ENCODE measurements at places on chromosomes 2 and 18.
A peak's percentile ranks its signal among the peaks of the same experiment; 100 is the strongest.

- DNase-seq: no peak
Observed at GRCh38 chr2:149579972-149580882, 7.3 kb downstream of the MMADHC start.

DNA sequence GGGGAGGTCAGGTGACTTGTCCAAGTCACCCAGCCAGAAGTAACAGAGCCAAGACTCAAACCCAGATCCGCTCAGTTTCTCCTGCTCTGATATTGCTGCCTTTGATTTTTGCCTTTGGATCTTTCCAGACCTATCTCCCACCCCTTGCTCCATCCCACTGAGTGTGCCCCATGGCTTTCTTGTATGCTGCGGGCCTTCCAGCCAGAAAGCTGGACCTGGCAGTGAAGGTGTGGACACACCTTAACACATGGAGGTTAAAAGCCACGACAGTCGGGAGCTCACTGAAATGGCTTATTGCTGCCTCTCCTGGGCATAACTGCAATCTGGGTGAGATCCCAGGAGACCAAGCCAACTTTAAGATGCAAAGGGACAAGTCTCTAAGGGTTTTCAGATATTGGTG lies 86.7 kb downstream of the LONRF2 start:
- no peak for DNase-seq

GRCh38 chr2:178999476-178999875 lies 50.5 kb downstream of the CCDC141 start:
- no peak for DNase-seq

GRCh38 chr2:112204411-112204810 lies 50.4 kb downstream of the ZC3H8 start:
- no peak for DNase-seq

DNA sequence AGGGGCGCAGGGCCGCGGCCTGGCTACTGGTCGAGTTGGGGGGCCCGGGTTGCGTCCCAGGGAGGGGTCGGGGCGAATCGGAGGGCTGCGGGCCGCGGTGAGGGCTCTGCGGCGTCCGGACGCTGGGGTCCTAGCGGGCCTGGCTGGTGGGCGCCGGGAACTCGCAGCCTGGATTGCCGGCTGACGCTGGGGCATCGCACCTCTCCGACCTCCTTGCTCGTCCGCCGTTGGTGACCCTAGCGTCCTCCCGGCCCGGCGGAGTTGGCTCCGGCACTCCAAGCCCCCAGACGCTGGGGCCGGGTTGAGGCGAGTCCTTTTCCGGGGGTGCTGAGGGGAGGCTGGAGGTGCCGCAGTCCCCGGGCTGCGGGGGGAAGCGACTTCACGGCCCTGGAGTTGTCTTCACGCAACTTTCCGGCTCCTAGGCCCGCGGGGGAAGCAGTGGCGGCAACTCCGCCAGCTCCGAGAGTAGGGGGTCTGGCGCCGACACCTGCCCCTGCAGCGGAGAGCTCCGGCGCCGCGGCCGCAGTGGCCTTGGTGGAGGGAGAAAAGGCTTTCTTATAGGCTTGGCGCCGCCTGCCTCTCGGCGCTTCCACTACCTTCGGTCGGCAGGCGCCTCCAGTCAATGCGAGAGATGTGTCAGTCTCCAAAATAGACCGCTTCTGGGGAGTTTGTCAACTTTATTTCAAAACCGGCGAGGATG lies 70.3 kb downstream of the HAUS1 start:
- DNase-seq: no peak

- no peak for DNase-seq
Observed at GRCh38 chr2:60073201-60073600, 480.3 kb downstream of the BCL11A start.

DNA sequence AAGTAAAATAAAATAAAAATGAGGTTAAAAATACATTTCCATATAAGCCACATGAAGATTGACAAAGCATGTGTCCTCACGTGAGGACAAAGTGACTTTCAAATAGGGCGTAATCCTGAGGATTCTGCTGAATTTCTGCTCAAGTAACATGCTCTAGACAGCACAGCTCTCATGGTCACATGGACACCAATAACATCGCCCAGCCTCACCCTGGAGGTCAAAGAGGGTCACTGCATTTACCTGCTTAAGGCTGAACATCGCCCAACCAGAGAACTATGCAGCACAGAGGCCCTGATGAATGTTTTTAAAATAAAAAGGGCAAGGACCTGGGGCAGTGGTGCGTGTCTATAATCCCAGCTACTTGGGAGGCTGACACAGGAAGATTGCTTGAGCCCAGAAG lies 30.2 kb downstream of the TGFBRAP1 start:
- no peak for DNase-seq

- DNase-seq: peak; percentile 24
Observed at GRCh38 chr2:134207589-134208209, 46.2 kb upstream of the MGAT5 start.

- DNase-seq: no peak
Observed at GRCh38 chr2:151052850-151053660, 208.6 kb downstream of the RBM43 start.

- no peak for DNase-seq
Observed at GRCh38 chr2:11387843-11388242, 43.4 kb upstream of the ROCK2 start.

- DNase-seq: no peak
Observed at GRCh38 chr2:78411303-78411702, 614.2 kb upstream of the REG3G start.

DNA sequence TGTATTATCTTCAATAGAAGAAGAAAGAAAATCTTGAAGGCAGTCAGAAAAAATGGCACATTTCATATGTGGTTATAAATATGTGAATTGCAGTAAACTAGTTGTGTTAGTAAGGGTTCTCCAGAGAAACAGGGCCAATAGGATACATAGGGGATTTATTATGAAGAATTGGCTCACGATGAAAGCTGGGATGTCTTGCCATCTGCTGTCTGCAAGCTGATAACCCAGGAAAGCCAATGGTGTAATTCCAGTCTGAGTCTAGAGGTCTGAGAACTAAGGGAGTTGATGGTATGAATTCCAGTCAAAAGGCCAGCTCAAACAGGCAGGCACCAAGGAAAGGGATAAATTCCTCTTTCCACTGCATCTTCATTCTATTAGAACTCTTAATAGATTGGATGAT lies 362.4 kb downstream of the KCNJ3 start:
- no peak for DNase-seq

DNA sequence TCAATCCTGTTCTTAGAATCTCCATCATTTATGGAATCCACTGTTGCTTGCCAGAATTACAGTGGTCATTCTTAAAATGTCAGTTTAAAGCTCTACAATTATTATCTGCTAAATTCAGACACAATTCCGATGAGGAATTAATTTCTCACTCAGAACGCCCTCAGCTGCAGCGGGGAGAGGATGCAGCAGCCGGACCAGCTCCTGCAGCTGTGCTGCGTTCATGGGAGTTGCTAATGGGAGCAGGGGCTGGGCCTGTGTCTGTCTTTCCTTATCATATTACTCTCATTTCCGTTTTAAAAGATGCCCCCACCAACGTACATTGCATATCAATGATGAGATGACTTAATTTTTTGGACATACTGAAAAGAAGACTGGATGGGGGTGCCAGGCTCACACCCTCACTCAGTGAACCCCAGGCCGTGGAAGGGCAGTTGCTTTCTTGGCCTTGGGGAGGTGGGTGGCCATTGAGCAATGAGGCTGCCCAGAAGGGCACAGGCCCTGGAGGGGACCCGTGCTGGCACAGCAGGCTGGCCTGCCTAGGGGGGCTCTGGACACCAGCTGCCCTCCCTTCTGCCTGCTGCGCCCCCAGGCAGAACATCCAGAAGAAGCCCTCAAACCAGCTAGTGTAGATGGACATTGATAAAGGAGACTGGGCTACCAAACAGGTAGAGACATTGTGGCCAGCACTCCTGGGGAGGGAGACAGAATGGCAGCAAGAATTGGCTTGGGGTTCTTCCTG lies 503.6 kb upstream of the MYT1L start:
- DNase-seq: no peak

DNA sequence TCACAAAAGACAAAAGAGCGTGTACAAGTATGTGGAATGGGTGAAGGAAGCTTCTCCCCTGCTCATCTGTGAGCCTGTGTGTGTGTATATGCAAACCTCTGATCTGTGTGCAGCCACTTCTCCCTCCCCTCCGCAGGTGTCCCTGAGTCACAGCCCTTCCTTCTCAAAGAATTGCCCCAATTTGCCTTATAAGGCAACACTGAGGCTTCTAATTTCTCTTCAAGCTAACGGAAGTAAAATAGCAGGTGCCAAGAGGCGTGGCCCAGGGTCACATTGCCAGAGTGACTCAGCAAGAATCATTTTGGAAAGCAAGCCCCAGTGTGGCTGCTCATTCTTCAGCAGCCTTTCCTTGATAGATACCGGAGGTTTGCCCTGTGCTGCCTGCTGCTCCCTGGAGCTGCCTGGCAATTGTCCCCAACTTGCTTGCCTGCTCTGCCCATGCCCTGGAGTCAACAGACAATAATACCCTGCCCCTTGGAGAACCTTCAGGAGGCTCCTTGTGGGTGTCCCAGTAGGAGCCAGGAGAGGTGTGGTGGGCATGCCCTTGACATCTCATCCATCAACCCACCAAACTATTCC lies 37.3 kb upstream of the BMP10 start:
- DNase-seq: peak; percentile 76

DNA sequence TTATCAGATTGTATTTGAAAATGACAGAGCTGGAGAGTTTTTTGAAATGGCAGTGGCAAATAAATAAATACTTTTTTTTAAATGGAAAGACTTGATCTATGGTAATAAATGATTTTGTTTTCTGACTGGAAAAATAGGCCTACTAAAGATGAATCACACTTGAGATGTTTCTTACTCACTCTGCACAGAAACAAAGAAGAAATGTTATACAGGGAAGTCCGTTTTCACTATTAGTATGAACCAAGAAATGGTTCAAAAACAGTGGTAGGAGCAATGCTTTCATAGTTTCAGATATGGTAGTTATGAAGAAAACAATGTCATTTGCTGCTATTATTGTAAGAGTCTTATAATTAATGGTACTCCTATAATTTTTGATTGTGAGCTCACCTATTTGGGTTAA lies 30.9 kb downstream of the CD28 start:
- DNase-seq: no peak

DNA sequence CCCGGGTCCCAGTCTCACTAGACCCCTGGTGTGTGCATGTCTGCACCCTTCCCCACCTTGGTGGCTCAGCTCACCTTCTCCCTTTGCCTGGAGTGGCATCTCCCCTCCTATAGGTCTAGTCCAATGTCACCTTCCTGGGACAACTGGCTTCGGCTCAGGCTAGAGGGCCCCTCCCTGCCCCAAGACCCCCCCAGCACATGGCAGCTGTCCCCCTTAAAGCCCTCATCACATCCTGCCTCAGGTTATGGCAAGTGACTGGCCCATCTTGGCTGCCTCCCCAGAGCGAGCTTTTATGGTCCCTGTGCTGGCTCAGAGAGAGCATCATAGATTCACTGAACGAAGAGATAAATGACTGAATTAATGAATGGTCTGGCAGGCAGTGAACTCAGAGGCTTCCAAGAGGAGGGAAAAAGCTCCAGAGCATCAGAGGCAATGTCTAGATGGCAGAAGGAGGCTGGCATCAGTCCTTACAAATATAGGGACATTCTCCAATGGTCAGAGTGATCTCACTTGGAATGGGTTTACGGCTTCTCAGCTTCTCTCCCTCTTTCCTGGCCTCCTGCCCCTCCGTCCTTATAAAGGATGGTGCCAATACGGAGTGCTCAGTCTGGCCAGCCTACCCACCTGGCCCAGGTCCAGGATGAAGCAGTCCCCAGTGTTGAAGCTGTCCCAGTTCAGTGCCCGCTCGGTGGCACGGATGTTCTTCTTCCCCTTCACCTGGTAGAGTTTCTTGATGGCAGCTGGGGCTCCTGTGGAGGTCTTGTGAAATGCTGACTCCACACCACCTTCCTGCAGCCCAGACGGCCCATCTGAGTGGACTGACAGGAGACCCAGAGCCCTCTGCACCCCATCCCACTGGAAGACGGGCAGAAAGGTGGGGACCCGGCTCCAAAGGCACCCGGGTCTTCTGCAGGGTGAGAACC lies 9.4 kb downstream of the CAPG start:
- no peak for DNase-seq

DNA sequence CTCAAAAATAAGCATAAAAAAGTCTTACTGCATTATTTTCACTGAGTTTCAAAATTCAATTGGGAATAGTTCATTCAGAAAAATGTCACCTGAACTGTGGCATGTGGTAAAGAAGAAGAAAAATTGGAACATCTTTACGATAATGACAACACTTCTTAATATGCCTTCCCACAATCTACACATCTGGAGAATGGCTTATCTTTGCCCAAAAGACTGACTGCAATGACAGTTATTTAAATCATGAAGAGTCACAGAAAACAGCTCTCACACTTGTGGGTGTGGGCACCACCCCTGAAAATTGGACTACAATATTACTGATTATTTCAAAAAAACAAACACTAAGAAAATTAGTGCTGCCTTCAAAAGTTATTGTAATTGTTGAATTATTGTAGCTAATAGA lies 152.3 kb downstream of the USP34 start:
- DNase-seq: no peak

GRCh38 chr2:10814571-10815331 lies 2.2 kb upstream of the PDIA6 start:
- DNase-seq: no peak

GRCh38 chr2:167017021-167017420 lies 128.7 kb downstream of the XIRP2 start:
- DNase-seq: no peak

- no peak for DNase-seq
Observed at GRCh38 chr18:44536619-44537018, 144.1 kb upstream of the SETBP1 start.

- no peak for DNase-seq
Observed at GRCh38 chr2:58571181-58571852, 330.2 kb upstream of the FANCL start.

- DNase-seq: no peak
Observed at GRCh38 chr2:227031379-227031778, 132.6 kb downstream of the COL4A4 start.

DNA sequence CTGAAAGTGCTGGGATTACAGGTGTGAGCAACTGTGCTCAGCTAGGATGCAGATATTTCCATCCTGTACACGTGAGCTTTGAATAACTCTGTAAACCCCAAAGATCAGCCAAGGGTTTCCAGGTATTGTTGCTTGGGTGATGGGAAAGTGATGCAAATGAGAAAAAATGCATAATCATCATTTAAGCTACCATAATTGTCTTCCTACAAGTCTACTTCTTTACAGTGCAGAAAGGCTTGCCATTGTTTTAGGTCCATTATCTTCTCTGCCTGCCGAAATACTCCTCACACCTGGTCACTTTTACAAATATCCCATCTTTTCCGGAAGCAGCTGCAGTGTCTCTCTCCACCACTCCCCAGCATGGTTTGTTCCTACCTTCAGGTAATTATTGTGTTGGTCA lies 259.8 kb upstream of the CCDC68 start:
- no peak for DNase-seq

Measured in activated CD4-positive, CD25-positive, alpha-beta regulatory T cell treated with anti-CD3 and anti-CD28 coated beads, Interleukin-2, amount 50 U/mL, for 16 hours (primary cell).